ENCODE measurements at places on chromosomes 5 and 9.

DNA sequence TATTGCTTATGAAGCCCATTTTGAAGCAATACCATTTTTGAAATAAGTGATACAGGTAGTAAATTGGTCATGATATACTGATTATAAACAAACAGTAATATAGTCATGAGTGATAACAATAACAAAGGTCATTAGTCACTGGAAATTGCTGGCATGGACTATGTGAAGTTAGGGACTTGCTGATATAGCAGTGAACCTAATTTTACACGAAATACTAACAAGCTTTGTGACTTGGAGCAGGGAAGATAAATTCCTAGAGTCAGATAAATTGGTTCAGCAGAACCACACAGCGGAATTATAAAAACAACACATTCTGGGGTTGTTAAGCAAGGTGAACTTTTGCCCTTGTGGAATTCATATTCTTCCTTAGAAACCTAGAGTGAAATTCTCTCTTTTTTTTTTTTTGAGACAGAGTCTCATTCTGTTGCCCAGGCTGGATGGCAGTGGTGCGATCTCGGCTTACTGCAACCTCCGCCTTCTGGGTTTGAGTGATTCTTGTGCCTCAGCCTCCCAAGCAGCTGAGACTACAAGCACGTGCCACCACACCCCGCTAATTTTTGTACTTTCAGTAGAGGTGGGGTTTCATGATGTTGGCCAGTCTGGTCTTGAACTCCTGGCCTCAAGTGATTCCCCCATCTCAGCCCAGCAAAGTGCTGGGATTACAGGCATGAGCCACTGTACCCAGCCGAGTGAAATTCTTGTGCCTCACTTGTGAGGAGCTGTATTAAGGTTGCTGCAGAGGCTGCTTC, 6.0 kb downstream of the UGCG start:
- DNase-seq: no peak

DNA sequence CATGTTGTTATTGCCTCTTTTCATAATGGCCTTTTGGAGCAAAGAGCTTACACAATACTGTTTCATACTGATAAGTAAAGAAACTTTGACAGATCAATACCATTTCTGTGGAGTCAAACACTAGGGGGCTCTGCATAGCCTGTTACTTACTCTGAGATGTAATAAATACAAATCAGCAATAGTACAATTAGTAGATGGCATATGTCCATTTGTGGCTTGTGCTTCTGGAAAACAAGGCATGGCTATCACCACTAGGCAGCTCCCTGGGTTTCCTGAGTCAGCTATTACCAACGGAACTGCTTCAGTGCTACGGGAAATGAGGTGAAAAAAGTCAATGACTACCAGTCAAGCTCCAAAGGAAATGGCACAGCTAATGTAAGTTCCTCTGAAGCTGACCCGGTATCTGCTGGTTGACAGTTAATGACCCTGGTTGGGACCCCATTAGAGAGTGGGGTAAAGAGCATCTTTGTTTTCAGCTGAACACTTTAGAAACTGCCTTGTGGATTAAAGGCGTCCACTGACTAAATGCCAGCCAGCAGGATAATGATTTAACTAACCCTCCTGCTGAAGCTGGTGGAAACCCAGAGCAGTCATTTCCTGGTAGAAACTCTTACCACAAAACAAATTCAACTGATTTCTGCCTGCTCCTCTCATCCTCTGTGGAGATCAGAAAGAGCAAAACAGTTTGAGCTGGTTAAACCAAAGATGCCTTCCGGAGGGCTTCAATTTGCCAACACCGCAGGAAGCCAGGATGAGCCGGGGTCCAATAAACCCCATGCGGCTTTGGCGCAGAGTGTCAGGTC, 69.0 kb upstream of the FAM169A start:
- DNase-seq: peak; percentile 8

GRCh38 chr5:33745101-33745770, 146.6 kb downstream of the ADAMTS12 start:
- DNase-seq: no peak

GRCh38 chr9:37004424-37004935, 29.6 kb downstream of the PAX5 start:
- peak; percentile 65 for DNase-seq

DNA sequence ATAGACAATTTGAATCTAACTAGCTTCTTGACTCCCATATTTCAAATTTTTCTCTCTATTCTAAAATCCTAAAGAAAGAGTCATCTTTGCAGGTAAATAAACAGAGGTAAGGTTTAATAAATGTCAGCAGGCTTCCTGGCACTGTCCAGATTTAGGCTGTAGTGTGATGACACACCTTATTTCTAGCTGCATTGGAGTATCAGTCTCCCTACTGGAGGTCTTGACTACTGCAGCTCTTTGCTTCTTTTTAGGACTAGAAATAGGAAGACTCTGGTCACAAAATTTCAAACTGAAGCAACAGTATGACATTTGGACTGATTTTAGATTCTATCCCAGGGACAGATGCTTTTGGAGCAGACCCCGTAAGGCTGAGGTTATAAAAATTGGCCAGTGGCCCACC, 40.7 kb upstream of the PPP3R2 start:
- DNase-seq: no peak

DNA sequence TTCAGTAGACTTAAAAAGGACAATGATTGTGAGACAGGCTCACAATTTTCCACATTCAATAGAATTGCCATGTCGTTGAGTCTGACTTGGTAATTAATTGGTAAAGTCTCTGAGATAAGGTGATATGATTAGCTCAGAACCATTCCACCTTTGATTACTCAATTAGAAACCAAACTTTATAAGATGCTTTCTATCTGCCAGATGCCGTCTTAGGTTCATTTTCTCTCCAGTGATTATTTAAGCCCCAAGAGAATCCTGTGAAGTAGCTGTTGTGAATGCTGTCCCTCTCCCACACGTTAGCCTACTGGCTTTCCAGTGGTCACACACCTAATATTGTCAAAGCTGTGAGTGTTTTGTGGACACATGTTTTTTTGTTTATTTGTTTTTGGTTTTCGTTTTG, 528.9 kb upstream of the ZNF462 start:
- no peak for DNase-seq

DNA sequence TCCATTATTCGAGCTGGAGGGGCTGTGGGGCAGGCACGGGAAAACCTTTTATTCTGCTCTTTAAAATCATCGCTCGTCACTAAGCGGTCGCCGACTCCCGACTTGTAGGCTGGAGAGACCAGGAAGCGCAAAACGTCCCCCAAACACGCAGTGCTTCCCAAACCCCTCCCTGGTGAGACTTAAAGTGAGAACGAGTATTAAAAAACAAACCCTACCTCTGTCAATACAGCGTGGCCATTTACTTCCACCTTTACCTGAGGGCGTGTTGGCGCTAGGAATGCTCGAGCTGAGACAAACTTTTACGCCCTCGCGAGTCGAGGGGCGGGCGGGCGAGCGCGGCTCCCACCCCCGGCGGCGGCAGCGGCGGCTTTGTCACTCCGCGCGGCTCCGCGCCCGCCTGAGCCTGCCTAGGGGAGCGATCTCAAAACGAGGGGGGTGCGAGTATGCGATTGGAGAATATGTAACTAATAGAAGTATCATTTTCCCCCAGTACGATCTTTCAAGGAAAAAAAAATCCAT, at the start of gene NR2F1-AS1:
Gene NR2F1-AS1, minus strand, starts transcription at position 293 of the 519 bp plus-strand sequence.
- no peak for DNase-seq

- no peak for DNase-seq
Observed at GRCh38 chr9:109242741-109243140, 75.7 kb upstream of the FRRS1L start.

GRCh38 chr5:1634337-1634661, 110.5 kb upstream of the LPCAT1 start:
- DNase-seq: no peak

GRCh38 chr5:68087866-68088265, 127.7 kb upstream of the PIK3R1 start:
- peak; percentile 33 for DNase-seq

DNA sequence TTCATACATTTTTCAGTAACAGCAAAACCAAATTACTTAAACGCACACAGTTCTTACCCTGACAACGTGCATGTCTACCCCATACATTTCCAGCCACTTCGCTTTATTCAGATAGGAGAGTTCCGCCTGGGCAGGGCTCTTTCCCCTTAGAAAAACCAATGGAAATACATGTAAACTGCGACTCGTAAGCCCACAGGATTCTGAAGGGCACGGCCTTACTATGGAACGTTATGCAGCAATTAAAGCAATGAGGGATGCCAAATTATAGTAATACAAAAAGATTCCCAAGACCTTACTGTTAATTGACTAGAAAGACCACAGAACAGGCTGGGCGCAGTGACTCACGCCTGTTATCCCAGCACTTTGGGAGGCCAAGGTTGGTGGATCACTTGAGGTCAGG, 64.5 kb downstream of the EPB41L4B start:
- DNase-seq: no peak

DNA sequence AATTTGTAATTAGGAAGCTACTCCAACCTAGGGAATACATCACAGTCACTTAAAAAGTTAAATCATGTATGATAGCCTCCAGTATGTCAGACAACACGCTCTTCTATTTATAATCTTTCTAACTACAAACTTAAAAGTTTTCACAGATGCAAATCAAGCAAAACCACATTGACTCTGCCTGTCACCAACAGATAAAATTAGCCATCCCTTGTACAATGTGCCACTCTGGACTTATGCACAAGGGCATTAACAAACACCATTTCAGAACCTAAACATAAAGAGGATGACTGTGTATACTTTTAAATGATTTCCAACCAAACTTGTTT, 14.7 kb downstream of the ERP44 start:
- no peak for DNase-seq

GRCh38 chr5:42756606-42757601, at the start of gene CCDC152:
CCDC152 (plus strand) TSS chr5:42756818; CDS start chr5:42759122, 2,304 bp downstream.
- DNase-seq: no peak

- DNase-seq: no peak
Observed at GRCh38 chr5:81718300-81718699, 32.6 kb downstream of the SSBP2 start.

GRCh38 chr9:96209407-96210271, 92.3 kb downstream of the HSD17B3 start:
- no peak for DNase-seq

GRCh38 chr5:139149477-139150199, 48.5 kb downstream of the SIL1 start:
- no peak for DNase-seq

DNA sequence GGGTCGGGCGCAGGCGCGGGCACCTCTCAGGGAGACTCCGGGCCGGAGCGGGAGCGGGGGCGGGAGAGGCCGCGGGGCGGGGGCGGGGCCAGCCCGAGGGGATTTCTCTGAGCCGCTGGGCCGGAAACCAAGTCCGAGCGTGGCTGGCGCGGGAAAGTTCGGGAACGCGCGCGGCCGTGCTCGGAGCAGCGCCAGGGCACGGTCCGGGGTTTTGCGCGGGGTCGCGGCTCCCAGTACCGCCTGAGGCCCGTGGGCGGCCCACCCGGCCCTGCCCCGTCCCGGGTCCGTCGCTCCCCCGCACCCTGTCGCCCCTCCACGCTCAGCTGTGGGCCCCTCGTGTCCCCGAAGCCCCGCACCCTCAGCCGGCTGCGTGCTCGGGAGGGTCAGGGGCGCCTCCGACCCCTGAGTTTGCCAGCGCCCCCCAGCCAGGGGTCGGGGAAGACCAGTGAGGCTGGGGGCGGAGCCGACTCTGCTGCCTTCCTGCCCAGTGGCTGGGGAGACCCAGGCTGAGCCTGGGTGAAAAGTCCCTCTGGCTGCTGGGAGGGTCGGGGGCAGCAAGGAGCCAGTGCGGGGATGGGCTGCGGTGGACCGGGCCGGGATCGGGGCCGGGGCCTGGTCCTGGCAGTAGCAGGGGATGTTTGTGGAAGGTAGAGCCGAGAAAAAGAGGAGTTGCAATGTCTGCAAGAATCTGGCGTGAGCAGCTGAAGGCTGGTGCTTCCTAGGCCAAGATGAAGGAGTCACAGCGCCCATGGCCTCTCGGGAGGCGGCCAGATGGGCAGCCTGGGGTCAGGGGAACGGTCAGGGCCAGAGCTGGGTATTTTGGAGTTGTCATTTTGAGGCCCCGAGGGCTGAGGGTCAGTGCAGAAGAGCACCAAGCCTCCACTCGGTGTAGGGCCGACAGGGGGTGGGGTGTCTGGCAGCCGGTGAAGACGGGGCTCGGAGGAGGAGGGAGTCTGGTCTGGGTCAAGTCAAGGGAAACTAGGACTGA, 588 bp downstream of the TRAF2 start:
- DNase-seq: peak; percentile 6

- DNase-seq: no peak
Observed at GRCh38 chr5:157271740-157272271, 5.9 kb downstream of the CYFIP2 start.

- no peak for DNase-seq
Observed at GRCh38 chr5:112381521-112381920, 37.6 kb downstream of the EPB41L4A start.

- no peak for DNase-seq
Observed at GRCh38 chr5:89307972-89308371, 425.0 kb upstream of the MEF2C start.

DNA sequence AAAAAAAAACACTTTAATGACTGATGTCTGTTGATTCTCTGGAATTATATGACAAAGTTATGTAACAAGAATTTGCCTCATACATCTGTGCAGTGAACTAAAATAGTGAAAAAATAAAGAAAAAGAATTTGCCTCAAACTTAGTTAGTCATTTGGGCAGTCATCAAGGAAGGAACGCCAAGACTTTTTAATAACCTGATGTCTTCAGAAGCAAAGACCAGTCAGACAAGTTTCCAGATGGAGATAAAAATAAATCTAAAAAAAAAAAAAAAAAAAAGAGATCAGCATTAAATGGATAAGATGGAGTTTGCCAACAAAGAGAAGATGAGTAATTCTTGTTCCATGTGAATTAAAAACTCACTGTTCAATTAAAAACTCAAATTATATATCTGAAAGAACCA, 52.3 kb upstream of the JMY start:
- no peak for DNase-seq

DNA sequence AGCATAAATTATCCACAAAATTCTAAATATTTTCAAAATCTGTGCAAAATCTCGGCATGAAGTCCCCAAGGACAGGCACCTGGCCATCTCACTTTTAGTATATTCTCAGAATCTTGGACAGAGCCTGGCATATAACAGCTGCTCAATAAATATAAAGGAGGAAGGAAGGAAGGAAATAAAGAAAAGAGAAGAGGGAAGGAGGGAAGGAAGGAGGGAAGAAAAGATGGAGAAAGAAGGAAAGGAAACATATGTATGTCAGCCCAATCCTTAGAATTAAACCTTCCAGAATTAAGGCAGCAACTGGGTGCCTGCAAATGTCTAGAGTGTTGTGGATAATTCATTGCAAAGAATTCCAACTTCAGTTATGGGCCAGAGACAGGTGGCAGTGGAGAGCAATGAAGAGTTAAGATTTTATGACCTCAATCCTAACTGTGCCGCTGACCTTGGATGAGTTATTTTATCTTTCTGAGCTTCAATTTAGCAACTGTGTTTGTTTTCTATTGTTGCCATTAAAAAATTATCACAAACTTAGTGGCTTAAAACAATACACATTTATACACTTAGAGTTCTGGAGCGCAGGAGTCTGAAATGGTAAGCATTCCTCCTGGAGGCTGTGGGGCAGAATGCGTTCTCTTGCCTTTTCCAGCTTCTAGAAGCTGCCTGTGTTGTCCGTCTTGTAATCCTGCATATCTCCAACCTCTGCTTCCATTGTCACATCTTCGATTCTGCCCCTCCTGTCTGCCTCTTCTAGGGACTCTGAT, 200.9 kb upstream of the MSX2 start:
- DNase-seq: no peak

- no peak for DNase-seq
Observed at GRCh38 chr5:115524199-115524847, 20.3 kb downstream of the FEM1C start.

GRCh38 chr5:107878661-107879060, 207.9 kb upstream of the EFNA5 start:
- DNase-seq: no peak
